ENCODE measurements at places on chromosomes 7 and 10. TPM values are rescaled to one million over a fixed set of nuclear protein-coding genes. Genes with fewer than 3 reads are reported as not detected.

GRCh38 chr7:55426676-55427075 lies 61.5 kb downstream of the LANCL2 start:
- no peak for DNase-seq

DNA sequence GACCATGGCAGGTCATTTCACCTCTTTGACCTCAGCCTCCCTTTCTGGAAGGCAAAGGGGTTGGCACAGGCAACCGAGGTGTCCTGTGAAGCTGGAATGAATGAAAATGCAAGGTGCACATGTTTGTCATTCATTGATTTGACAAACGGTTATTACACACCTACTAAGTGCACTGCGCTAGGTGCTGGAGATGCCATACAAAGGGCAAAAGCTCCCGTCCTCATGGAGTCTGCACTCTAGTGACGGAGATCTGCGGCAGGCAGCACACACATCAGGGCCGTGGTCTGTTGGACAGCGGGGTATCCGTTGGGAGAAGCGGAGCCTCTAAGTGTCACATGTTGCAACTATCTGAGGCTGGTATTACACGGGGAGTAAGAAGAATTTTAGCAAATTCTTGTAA lies 44.2 kb downstream of the PRF1 start:
- no peak for DNase-seq

TRIM74 gene
- total RNA-seq = 1.8 TPM

AFAP1L2 gene
- total RNA-seq = 73.6 TPM

PDSS1 gene
- total RNA-seq = 15.3 TPM

FGF8 gene
- total RNA-seq = 0.82 TPM
